ENCODE measurements at places on chromosomes 6 and 20.
A peak's percentile ranks its signal among the peaks of the same experiment; 100 is the strongest.

DNA sequence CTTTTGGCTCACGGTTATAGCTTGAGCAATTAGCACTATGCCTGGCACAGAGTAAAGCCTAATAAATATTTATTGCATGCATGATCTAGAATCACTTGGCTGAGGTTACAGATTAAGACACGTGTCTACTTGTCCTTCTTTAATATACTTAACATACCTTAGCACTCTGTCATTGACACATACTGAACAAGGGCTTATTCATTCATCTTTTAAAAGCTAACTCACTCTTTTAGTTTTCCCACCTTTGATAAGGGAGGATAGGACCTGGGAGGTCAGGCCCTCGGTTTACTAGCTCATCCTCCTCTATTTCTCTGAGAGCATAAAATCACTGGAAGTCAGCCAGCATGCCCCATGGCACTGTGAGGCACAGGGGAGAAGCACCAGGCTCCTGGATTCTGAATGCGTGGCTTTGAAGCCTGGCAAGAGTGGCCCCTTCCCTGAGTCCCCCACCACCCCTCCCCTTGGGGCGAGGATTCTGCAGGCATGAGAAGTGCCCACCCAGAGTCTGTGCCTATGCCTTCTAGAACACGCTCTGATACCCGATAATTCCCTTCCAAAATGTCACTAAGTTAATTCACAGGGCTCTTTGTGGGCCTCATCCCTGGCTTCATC lies 11.2 kb downstream of the ZCCHC3 start:
- no peak for DNase-seq

DNA sequence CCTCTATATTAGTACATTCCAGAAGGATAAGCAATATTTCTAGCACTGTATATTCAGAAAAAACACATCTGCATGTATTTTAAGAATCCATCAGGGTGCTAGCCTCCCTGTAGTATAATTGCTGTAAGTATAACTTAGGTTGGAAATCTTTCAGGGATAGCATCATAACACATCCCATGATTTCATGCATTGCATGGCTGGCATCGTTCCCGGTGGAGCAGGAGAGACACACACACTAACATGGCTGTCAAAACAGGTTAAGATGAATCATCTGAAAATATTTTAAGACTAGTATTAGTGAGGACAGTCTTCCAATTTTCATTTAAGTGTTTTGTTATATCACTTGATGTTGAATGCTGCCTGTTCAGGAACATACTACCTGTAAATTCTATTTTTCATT lies 32.1 kb upstream of the CENPW start:
- no peak for DNase-seq

GRCh38 chr6:22042706-22043105 lies 254.1 kb downstream of the PRL start:
- no peak for DNase-seq

DNA sequence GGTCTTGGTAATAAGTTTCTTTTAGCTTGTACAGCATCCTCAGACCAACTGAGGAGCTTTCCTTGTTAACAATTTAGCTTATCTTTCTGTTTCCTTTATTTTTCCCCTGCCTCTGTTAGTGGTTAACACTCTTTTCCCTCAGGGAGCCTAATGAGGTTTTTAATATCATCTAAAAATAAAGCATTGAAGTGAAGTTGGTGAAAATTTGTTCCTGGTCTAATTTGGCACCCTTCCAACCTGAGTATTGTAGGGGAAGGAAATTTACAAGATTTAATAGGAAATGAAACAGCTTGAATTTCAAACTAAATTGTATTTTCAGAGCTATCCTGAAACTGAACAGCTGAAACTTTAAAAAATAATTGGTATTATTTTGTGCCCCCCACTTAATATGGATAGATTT lies 28.1 kb upstream of the VAPB start:
- DNase-seq: no peak

DNA sequence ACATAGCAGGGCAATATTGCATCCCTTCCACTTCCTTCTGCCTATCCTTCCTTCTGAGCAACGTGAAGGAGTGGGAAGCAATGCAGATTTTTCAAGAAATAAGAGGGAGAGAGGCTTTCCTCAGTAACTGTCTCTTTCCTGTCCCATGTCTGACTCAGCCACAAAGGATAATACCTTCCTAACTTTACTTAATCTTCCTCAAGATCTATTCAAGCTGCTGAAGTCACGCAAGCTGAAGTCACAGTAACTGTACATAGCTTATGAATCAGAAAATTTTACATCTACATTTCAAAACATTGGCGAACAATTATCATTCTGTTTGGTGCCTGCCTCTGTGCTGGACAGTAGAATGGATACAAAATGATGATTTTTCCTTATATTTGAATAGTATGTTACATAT lies 86.4 kb upstream of the POU3F2 start:
- DNase-seq: no peak

- no peak for DNase-seq
These were observed 40.0 kb downstream of the SF3B5 start for GRCh38 chr6:144055121-144055931.

- no peak for DNase-seq
These were observed 929.3 kb upstream of the MAN1A1 start for GRCh38 chr6:120278689-120279396.

GRCh38 chr6:307065-307814 lies 15.0 kb downstream of the DUSP22 start:
- no peak for DNase-seq

GRCh38 chr20:45100563-45101245 lies at the start of gene KCNS1:
TSS of gene KCNS1 (minus strand) at chr20:45101127. CDS start at chr20:45099236, 1,891 bp downstream.
- no peak for DNase-seq

DNA sequence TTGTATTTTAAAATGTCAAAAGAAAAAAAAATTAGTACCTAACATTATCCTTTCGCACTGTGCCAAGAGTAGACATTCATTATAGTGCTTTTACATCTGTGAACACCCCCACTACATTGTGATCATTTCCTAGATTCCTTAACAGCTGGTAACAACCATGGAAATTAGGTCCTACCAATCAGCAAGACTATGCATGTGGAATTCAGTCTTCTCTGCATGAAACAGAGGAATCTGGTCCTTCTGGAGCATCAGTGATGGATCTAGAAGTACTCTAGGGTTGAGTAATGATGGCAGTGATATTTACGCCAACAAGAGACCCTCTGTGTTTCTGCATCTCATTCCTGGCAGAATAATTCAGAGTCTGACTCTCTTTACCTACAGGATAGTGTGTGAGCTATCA lies 9.4 kb downstream of the OR12D1 start:
- no peak for DNase-seq

- no peak for DNase-seq
These were observed 15.0 kb upstream of the MAP1LC3A start for GRCh38 chr20:34543463-34544056.

DNA sequence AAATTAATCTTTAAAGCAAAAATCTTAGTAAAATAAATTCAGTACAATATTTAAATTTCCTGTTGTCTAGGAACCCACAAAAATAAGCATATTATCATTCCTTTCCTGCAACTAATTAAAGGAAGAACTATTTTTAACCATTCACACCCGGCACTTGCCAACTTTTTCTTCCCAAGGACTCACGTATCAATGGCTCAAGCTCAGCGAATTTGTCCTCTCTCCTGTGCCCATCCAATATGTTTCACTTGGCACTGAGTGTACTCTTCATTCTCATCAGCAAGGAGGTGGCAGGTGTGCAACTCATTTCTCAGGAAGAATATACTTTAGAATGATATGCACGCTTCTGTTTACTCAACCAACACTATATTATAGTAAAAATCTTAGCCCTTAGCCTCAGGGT lies 419.4 kb downstream of the C6orf118 start:
- no peak for DNase-seq

- DNase-seq: no peak
These were observed 118.0 kb downstream of the ARMC2 start for GRCh38 chr6:108966251-108966650.

- no peak for DNase-seq
These were observed 369.3 kb downstream of the ZFAND3 start for GRCh38 chr6:38188677-38189335.

- no peak for DNase-seq
These were observed 14.5 kb downstream of the OR2B2 start for GRCh38 chr6:27897580-27898206.

GRCh38 chr20:51910321-51911050 lies 108.2 kb upstream of the SALL4 start:
- DNase-seq: peak; percentile 78

DNA sequence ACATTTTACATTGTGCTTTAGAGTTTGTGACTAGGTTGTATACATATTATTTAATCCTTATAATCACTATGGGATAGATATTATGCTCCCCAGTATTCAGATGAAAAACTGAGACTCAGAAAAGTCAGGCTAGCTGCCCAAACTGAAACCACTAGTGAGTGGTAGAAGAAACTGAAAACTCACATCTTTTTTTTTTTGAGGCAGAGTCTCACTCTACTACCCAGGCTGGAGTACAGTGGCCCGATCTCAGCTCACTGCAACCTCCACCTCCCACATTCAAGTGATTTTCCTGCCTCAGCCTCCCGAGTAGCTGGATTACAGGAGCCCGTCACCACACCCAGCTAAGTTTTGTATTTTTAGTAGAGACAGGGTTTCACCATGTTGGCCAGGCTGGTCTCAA lies 22.2 kb downstream of the RNF24 start:
- DNase-seq: no peak

DNA sequence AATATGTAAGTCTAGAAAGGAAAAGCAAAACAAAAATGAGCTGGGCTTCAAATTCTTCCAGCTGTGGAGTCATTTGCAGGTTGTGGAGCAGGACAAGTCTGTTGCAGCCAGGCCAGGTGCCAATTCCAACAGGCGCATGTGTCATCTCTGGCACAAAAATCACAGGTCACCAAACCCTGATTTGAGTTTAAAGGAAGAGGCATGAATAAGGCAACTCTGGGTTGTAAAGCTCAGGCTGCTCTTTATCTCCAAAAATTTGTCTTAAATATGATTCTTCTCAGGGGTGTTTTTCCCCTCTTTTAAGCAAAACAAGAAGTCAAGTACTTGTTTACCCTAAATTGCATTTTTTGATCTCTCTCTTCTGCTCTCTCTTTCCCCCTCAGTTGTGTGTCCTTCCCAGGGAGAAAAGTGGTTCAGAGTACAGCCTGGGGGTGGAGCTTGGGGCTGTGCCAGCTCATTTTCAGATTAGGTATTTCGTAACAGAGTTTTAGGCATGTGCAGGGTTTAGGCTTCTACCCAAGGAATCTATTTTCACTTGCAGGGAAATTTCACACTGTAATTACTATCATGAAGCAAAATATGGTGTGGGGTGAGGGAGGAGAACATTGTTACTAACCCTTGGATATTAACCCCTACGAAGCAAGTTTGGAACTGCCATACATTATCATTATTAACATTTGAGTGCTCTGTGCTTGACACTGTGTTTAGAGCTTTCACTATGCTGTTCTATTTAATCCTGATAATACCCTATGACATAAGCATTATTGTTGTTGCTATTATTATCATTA lies 8.3 kb upstream of the NCOA3 start:
- DNase-seq: peak; percentile 78

DNA sequence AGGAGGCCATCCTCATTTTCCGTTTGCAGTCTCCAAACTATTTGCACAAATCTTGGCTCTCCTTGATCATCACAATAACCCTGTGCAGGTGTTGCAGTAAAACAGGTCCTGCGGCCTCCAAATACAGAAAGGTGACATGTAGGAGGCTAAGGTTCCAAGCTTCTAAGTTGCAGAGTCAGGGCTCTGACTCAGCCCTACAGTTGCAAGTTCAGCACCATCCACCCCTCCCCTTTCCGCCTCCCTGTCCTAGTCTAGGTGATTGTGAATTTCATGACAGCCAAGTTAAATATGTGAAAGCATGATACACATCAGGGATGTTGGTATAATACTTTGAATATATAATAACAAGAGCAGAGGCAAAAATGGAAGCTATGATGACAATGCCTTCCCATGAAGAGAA lies 317.3 kb upstream of the CDH4 start:
- DNase-seq: no peak

- DNase-seq: no peak
These were observed 23.2 kb upstream of the AHI1 start for GRCh38 chr6:135520781-135521180.

DNA sequence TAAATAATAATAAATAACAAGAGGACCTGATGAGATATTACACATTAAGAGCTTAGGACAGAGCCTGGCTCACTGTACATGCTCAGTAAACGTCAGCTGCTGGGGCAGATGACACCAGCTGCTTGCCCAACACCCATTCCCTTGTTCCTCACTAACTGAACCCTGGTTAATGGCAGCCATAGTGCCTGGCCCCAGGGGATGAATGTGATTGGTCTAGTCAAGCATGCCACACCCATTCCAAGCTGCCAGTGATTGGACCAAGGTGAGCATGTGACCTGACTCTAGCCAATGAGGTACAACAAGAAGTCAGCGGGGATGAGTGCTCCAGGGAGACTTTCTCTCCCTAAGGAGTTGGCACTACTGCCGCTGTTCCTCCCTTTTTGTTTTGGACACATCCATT lies 85.1 kb upstream of the PTPN1 start:
- DNase-seq: no peak

DNA sequence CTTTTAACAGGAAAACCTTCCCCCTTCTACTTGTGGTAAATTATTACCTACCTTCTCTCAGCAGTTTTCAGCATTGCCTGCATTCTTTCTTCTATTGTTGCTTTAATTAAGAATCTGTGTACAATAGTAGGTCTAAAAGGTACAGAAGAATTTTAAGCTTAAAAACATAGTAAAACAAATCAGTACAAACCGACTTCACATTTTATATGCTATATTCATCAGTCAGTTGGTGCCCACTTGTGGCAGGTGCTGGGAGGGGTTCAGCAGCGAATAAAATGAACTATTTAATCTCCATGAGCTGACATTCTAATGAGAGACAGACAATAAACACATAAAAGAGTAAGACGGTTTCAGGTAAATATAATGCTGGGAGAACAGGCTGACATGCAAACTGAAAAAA lies 73.4 kb upstream of the FBXO30 start:
- DNase-seq: peak; percentile 4
